RWPE1 (cell line): ENCODE measurements at places on chromosomes 1 and 21.

GRCh38 chr1:78303620-78304019 lies 187.2 kb upstream of the PTGFR start:
- DNase-seq: peak; percentile 91

DNA sequence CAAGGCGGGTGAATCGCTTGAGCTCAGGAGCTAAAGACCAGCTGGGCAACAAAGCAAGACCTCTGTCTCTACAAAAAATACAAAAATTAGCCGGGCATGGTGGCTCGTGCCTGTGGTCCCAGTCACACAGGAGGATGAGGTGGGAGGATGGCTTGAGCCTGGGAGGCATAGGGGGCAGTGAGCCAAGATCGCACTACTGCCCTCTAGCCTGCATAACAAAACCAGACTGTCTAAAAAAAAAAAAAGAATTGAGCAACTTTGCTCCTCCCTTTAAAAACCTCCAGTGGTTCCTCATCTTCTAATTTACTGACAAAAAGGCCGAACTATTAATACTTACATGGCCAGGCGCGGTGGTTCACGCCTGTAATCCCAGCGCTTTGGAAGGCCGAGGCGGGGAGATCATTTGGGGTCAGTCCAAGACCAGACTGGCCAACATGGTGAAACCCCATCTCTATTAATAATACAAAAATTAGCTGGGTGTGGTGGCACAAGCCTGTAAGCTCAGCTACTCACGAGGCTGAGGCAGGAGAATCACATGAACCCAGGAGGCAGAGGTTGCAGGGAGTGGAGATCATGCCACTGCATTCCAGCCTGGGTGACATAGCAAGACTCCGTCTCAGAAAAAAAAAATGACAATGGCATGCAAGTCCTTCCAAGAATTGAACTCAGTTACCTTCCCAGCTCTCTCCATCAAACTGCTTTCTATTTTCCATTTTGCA lies 4.4 kb downstream of the ACBD3 start:
- peak; percentile 76 for DNase-seq

GRCh38 chr1:193588311-193589082 lies 402.1 kb upstream of the B3GALT2 start:
- no peak for DNase-seq

DNA sequence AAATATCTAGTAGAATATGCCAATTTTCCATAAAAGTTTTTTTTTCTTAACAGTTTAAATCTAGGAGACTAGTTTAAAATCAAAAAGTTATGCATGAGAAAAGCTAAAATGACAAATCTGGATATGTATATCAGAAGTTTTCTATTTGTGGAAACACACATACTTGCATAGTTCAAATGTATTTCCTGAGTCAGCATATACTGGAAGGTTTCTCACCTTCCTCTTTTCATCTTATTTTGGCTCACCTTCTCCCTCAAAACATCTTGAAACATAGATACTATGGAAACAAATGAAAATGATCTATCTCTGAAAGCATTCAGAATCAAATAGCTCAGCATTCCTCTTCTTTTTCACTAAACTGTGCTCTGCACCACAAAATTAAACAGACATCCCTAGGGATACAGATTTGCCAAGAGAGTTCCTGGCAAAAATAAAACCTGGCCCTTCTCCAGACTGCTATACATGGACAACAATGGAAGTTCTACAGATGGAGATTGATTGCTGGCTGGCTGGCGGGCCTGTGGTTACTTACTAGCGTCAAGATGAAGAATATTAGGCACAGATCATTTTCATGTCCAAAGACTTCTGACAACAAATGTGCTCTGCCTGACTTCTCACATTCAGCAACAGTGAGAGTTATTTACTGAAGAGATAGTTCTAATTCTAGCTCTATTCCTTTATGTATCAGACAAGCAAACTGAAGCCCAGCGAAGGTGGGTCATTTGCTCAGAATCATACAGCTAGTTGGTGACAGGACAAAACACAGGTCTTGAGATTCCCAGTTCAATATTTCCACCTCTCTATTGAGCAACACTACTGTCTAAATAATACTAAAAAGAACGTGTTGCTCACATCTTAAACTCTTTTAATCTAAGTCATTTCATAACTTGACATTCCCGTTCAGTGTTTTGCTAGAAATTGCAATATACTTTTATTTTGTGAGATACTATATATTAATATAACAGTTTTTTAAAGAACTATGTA lies 26.6 kb downstream of the DIPK1A start:
- DNase-seq: no peak

- no peak for DNase-seq
These were observed 183.6 kb upstream of the UBE2U start for GRCh38 chr1:64019818-64020217.

DNA sequence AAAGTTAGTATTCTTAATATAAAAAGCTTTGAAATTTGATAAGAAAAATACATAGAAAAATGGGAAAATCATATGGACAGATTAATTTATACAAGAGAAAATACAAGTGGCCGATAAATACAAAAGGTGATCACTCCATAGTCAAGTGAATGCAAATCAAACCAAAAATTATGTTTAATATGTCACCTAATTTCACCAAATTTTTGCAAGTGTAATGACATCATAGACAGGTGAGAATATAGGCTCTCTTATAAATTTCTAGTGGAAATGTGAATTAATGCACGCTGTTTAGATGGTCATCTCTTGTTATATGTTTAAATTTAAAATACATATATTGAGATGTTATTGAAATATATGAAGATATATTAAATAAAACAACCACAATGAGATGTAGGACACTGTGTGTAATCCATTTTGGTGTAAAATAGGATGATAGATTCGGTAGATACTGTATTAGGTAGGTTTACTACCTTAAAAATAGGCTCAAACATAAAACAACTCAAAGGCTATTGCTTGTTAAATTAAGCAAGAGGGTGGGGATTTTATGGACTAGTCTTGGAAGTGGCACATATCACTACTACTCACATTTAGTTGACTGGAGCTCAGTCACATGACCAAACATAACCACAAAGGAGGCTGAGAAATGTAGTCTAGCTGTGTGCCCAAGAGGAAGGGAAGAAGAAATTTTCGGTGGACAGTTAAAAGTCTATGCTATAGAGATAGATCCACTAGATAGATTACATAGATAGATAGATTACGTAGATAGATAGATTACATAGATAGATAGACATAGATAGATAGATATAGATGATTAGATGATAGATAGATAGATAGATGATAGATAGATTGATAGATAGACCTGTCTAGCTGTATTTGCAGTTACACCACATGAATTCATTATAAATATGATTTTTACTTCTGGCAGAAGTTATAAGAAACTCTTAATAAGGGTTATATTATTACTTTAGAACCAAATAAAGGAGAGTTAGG lies 9.2 kb downstream of the INSL5 start:
- DNase-seq: no peak

GRCh38 chr1:109910123-109910962 lies at the start of gene CSF1:
TSS of gene CSF1 (plus strand) at chr1:109910849. CDS start at chr1:109911024, 175 bp downstream.
- peak; percentile 49 for DNase-seq

GRCh38 chr1:10704368-10704882 lies 92.0 kb downstream of the CASZ1 start:
- no peak for DNase-seq

- peak; percentile 86 for DNase-seq
These were observed 42.3 kb downstream of the LACTBL1 start for GRCh38 chr1:22930240-22930912.

DNA sequence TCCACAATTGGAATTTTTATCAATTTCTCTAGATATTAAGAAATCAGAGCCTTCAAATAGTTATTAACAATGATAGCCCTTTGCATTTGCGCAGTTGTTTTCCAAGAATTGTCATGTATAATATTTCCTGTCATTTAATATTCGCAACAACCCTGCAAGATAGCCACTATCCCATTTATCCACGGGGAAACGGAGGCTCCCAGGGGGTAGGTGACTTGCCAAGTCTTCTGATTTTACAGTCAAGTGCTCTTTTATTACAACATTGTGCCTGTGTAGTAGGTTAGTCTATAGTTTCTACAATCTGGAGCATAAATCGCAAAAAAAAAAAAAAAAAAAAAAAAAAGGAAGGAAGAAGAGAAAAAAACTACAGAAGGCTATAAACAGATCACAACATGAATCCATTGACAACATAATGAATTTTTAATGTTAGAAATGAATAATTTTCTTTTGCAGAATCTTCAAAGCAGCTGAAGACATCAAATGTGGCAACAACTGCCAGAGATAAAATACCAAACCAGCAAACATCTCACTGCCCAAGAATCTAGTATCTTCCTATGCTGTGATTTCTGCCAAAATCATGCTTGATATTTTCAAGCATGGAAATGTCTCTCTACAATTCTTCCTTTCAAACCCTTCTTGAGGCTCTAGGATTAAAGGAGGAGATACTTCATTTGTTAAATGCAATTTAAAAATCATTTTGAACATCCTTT lies 125.5 kb downstream of the PTPN14 start:
- no peak for DNase-seq

- no peak for DNase-seq
These were observed 362.2 kb downstream of the SRGAP2C start for GRCh38 chr1:121546830-121547591.

- no peak for DNase-seq
These were observed 41.5 kb downstream of the LGR6 start for GRCh38 chr1:202235003-202235660.

DNA sequence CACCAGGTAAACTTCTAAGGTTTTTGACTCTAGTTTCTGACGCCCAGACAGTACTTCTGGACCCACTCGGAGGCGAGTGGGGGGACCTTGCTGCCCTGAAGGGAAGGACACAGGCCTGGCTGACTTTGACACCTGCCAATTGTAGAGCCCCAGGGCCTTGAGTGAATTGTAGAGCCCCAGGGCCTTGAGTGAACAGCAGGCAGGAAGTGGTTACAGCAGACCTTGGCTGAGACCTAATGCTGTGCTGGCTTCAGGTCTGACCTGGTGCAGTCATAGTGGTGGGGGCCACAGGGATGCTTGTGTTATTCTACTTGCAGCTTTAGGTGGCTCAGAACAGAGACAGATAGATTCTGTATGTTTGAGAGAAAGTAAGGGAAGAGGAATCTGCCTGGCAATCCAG lies 344.3 kb downstream of the DUSP10 start:
- DNase-seq: no peak

DNA sequence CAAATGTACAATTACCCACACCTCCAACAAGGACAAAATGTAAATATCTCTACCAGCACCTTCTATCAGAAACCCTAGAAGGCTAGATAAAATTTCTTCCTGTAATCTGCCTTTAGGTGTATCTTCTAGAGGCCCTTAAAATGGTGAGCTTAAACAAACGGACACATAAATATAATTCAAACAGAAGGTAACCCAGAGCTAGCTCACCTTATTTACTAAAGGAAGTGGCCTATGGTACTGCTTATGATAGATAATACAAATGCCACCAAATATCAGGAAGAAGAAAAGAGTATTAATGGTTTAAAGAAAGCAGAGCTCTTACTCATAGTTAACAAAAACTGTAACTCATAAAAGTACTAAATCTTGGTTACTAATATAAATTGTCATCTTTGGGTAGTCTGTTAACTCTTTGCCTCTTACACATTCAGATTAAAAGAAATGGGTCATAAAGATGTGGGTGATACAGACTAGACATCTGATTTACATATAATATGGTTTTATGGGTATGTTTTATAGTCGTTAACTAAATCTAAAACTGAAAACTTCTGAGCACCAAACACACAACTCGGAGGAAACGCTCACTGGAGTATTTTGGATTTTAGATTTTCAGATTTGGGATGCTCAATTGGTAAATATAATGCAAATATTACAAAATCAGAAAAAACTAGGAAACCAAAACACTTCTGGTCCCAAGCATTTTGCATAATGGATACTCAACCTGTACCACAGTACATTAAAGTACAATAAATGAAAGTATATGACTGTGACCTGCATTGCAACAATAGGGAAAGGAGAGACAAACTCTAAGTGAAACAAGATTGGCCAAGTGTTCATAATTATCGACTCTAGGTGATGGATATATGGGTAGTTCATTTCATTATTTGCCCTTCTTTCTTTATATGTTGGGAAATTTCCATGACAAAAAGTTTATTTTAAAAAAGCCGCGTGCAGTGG lies 23.2 kb downstream of the TRIT1 start:
- DNase-seq: no peak

- peak; percentile 92 for DNase-seq
These were observed 17.8 kb upstream of the EPHA2 start for GRCh38 chr1:16173447-16174260.

DNA sequence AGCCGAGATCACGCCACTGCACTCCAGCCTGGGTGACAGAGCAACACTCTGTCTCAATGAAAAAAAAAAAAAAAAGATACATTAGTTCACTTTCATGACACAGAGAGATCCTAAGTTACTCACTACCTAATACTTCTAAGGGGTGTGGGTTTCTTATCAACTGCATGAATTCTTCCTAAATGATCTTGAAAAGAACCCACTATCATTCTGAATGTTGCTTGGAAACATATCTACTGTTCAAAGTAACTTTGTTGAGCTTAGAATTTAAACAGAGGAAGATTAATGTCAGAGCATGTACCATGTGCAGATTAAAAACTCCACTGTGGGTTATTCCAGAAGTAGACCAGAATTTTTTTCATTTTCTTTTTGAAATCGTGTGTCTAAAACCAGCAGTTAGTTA lies 241.5 kb downstream of the LTN1 start:
- no peak for DNase-seq

DNA sequence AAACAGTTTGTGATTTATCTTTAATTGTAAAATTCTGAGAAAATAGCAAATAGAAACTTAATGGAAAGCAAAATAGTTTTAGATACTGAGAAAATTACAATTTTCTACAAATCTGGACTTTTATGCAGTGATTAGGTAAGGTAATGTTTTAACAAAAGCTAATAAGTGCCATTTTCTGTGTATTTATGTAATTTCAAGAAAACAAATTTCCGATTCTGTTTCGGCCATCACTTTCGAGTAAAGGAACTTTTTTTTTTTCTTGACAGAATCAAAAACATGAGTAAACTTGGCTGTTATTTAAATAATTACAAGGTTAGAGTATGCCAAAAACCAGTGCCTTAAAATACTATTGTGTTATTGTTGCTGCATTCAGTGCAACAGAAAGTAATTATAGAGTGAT lies 280.4 kb upstream of the C1orf105 start:
- DNase-seq: no peak

GRCh38 chr1:26938004-26938658 lies 16.6 kb downstream of the NUDC start:
- DNase-seq: no peak

GRCh38 chr1:67850151-67850551 lies 16.9 kb upstream of the GNG12 start:
- DNase-seq: peak; percentile 30

DNA sequence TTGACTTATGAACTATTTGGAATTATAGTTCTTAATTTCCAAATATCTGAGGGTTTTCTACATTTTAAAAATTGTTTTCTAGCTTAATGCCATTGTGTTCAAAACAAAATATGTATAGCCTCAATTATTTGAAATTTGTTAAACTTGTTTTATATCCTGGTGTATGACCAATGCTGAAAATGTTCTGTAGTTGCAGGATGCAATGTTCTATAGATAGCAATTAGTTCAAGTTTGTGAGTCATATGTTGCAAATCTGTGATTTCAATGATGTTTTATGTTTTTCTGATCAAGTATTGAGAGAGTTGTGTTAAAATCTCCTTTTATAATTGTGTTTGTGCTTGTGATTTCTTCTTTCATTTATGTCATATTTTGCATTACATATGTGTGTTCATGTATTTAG lies 517.5 kb downstream of the ADGRL2 start:
- peak; percentile 40 for DNase-seq
